Astrocyte of the hippocampus (primary cell): ENCODE measurements at places on chromosomes 11 and 22.

GRCh38 chr22:20424568-20424931 is 13.1 kb downstream of the SCARF2 start:
- DNase-seq = no peak

DNA sequence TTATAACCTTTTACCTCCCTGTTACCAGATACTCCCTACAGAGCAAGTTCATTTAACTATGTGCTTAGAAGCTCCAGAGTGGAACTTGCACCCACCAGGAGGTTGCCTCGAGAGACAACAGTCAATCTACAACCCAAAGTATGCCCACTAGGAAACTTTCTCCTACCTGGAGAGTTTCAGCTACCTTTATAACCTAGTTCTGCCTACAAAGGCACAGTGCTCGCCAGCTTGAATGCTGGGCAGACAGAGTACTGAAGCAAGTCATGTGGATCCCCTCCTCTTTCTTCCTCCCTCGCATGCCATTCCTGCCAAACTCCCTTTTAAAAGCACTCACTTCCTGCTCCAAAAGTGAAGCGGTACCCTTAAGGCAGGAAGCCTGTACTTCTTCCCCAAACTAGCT is 258.9 kb downstream of the SWAP70 start:
- peak; percentile 18 for DNase-seq

- DNase-seq = no peak
These were observed 4.0 kb downstream of the SYN3 start for GRCh38 chr22:33054001-33054675.

DNA sequence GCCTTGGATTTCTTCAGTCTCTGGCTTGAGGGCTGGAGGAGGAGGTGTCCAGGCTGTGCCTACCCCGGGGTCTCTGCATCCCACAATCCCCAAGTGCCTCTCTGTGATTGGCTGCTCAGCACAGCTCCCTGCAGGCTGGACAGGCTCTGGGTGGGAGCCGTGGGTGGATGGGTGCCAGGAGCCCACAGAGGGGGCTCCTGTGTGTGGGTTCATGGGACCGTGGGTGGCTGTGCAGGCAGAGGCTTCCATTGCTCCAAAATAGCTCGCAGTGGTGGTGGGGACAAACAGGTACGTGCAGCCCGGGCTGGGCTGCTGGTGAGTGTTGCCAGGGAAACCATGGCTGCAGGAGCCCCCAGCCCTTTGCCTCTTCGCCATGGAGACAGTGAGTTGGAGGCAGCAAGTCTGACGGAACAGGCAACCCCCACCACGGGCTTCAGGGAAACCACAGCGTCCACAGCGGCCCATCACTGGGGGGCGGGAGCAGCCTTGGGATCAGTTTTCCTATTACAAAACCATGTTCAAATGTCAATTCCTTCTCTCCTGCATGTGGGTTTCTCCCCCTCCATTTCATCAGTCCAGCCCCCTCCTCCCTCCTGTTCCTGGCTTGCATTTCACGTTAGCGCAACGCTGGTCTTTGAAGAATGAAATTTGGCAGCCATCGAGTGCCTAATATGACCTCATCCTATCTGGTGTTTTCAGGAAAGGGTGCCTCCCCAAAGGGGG is 155.2 kb downstream of the TRIM29 start:
- peak; percentile 11 for DNase-seq

GRCh38 chr11:29685361-29685760 is 331.5 kb downstream of the KCNA4 start:
- DNase-seq = no peak

- DNase-seq = no peak
These were observed 18.4 kb downstream of the MTMR3 start for GRCh38 chr22:29901354-29901753.

- DNase-seq = no peak
These were observed 42.9 kb downstream of the TECTA start for GRCh38 chr11:121143921-121144320.

GRCh38 chr11:131504199-131504949 is 134.0 kb downstream of the NTM start:
- DNase-seq = peak; percentile 78

DNA sequence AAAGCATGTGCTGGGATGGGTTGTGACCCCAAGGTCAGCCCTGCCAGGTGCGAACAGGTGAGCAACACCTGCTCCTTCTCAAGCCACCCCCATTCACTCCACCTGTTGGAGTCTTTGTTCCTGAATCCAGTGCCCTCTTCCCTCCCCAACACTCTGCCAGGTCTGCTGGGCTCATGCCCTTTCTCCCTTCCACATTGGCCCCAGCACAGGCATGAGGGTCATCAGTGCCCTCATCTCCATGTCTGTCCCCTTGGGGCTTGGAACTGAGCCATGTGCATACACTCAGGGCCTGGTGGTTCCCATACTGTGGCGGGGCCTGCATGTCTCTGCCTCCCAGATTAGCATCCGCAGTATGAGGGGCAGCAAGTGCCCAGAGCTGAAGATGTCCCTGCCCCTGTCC is 19.1 kb downstream of the RFPL2 start:
- DNase-seq = no peak

DNA sequence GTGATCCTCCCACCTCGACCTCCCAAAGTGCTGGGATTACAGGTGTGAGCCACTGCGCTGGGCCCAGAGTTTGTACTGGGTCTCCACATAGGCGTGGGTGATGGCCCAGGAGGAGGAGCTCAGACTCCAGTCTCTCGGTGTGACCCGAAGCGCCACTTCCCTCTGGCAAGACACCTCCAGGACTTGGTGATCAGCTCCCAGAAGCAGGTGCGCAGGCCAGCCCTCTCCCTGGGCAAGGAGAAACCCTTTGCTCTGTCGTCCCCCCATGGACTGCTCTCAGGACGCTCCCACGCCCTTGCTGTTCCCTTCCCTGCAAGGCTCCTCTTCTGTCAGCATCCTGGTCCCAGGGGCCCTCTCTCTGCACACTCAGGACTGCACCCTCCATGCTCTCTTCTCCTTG is 5.5 kb upstream of the YPEL1 start:
- no peak for DNase-seq

- no peak for DNase-seq
These were observed 951 bp upstream of the EHD1 start for GRCh38 chr11:64879244-64879900.

DNA sequence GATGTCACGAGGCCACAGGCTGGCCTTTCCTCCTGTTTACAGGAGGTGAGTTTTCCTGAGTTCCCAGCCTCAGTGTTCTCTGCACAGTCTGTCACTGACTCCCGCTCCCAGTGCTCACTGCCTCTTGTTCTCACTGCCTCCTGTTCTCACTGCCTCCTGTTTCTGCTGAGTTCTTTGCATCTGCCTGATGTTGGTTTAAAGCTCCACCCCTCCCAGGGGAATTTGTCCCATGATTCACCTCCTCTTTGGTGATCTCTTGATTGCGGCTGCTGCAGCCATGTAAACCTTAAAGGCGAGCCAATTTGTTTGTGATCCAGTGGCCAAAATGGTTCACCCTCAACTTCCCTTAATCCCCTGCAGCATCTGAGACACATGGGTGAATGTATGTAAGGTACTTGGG is 6.0 kb upstream of the TUBA8 start:
- peak; percentile 11 for DNase-seq

DNA sequence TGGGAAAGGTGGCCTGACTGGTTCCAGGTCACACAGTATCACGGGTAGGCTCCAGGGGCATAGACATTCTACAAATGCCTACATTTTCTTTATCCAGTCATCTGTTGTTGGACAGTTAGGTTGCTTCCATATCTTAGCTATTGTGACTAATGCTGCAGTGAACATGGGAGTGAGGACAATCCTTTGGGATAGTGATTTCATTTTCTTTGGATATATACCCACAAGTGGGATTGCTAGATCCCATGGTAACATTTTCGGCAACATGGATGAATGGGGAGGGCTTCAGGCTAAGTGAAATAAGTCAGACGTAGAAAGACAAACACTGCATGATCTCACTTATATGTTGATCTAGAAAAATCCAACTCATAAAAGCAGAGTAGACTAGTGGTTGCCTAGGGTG is 744.3 kb downstream of the NTM start:
- DNase-seq = no peak

GRCh38 chr11:119728651-119729580 is at the start of gene NECTIN1:
TSS of gene NECTIN1 (minus strand) at chr11:119729200. CDS start at chr11:119728553, 647 bp downstream.
- peak; percentile 95 for DNase-seq

DNA sequence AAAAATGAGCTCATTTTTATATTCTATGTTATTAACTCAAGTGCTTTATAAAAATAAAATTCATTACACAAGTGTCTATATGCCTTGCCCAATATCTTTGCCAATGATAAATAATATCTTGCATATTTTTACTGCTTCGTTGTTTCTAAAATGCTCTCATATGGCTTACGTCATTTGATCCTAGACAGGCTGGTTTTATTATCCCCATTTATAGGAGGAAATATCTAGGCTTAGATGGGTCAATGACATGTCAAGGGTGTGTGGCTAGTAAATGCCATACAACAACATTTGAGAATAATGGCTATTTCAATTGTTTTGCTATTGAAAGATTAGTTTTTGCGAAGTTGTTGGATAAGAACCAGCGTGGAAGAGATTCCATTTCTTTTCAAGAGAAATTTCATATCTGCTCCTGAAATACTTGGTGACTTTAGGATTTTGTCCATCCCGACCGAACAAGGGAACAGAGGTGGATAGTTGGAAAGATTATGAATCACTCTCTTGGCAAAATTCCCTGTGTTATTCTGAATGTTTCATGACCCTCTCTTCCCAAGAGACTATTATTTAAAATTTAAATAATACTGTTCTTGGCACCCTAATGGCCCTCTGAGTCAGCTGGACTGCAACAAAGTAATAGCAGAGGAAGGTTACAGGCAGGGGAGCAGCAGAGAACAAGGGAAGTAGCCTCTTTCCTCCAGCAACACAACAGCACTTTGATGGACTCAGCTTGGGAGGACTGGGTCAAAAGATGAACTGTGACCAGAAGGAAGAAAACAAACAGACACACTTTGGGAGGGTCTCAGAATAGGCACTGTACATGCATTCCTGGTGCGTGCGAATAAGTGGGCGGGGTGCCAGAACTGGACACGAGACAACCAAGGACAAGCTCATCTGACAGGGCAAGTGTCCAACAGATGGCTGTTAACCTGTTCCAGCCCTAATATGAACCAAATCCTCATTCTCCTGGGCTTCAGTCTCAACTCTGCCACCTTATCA is 94.5 kb downstream of the ME3 start:
- peak; percentile 84 for DNase-seq

DNA sequence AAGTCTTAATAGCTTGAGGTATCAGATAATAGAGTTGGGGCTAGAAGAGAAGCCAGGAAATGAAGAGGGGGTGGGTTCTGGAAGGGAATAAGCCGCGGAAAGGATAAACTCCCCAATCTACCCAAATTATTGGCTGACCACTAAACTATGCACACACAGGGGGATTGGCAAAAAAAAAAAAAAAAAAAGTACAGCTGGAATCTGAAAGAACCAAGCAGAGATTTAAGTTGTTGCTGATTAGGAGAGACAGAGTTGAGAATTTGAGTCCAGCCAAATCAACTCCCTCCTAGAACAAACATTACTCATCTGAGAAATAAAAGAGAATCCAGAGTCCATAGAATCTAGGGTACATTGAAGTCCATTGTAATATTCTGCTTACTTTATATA is 134.9 kb downstream of the CCDC81 start:
- DNase-seq = no peak

- peak; percentile 74 for DNase-seq
These were observed 2.5 kb downstream of the TCN2 start for GRCh38 chr22:30609260-30610185.

DNA sequence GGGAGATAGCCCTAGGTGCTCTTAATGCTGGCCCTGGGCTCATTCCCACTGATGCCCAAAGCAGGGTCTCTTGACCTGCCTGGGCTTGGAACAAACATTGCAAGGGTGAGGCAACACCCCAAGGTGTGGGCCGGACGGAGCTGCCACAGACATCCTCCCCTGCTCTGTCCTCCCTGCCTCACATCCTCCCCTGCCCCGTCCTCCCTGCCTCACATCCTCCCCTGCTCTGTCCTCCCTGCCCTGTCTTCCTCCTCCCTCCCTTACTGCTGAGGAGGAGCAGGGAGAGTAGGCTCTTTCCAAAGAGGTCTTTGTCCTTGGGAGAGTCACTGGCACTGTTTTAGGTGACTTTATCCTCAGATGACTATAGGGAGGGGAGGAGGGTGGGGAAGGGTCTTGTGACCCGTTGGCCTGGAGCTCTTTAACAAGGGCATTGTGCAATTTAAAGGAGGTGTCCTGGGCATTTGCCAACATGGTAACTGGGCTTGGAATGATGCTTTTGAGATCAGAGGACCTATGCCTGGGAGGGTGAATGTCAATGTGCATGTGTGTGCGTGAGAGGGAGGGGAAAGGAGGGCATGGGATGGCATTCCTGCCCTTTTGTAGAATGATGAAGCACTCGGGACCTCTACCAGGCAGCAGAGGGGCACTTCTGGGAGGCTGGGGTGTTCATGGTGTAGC is 700 bp downstream of the FAM180B start:
- DNase-seq = no peak

DNA sequence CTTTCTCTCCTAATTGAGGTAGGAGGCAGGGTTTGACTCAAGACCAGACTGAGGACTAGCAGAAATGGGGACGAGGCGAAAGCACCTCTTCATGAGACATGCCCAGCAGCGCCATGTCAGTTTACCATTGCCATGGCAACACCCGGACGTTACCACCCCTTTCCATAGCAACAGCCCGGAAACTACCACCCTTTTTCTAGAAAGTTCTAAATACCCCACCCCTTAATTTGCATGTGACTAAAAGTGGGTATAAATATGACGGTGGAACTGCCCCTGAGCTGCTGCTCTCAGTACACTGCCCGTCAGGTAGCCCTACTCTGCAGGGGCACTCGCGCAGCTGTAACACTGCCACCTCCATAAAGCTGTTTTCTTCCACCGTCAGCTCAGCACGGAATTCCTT is 5.9 kb upstream of the RAC2 start:
- no peak for DNase-seq

GRCh38 chr22:25572708-25573171 is 8.3 kb downstream of the GRK3 start:
- DNase-seq = no peak

DNA sequence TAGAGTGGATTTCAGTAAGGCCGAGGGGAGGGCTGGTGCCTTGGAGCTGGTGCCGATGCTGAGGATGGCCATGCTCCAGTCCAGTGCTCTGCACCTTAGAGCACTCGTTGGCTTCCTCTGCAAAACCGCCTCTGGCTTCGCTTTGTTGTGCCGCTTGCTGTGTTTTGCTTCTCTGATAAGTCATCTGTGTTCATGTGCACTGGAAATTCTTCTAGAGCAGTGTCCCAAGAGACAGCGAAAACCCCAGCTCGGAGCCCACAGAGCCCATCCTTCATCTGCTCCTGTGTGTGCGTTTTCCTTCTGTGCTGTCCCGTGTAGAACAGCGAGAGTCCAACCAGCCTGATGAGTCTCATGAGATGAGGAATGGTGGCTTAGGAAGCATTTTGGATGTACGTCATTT is 12.1 kb downstream of the FAM118A start:
- no peak for DNase-seq

DNA sequence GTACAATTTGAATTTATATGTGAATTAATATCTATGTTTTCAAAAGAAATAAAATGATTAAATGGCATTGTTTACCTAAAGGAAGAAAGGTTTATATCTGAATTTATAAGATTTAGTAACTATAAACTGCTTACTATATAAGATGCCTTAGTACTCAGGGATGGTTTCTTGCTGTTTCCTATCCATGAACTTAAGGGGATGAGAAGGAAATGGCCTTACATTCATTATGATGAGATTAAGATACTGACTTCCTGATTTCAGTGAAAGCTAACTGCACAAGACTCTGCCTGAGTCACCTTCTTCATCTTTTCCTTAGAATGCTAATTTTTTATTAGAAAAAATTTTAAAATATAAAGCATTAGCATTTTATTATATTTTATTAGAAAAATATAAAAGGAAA is 606.3 kb upstream of the ARHGAP42 start:
- no peak for DNase-seq

- DNase-seq = peak; percentile 44
These were observed 81.0 kb upstream of the FGF3 start for GRCh38 chr11:69899957-69900821.
